ENCODE measurements at places on chromosomes 3 and 15. TPM values are rescaled to one million over a fixed set of nuclear protein-coding genes. Genes with fewer than 3 reads are reported as not detected.
A peak's percentile ranks its signal among the peaks of the same experiment; 100 is the strongest.

Gene LNP1
- 1.6 TPM for total RNA-seq

DNA sequence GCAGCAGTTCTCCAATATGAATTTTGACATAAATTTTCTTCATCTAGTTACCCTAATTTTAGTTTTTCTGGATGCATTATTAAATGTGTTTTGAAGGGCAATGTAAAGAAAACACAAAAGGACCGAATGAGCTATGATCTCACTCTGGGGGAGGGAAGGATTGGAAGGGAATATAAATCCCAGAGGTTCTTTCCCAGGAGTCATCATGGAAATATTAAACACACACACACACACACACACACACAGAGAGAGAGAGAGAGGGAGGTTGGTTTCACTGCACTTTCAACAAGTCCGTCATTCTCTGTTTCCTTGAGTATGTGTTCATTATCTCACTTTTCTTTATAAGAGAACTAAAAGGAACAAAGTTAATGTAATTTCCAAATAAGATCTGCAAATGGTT lies 70.7 kb upstream of the DCBLD2 start:
- no peak for DNase-seq

DNA sequence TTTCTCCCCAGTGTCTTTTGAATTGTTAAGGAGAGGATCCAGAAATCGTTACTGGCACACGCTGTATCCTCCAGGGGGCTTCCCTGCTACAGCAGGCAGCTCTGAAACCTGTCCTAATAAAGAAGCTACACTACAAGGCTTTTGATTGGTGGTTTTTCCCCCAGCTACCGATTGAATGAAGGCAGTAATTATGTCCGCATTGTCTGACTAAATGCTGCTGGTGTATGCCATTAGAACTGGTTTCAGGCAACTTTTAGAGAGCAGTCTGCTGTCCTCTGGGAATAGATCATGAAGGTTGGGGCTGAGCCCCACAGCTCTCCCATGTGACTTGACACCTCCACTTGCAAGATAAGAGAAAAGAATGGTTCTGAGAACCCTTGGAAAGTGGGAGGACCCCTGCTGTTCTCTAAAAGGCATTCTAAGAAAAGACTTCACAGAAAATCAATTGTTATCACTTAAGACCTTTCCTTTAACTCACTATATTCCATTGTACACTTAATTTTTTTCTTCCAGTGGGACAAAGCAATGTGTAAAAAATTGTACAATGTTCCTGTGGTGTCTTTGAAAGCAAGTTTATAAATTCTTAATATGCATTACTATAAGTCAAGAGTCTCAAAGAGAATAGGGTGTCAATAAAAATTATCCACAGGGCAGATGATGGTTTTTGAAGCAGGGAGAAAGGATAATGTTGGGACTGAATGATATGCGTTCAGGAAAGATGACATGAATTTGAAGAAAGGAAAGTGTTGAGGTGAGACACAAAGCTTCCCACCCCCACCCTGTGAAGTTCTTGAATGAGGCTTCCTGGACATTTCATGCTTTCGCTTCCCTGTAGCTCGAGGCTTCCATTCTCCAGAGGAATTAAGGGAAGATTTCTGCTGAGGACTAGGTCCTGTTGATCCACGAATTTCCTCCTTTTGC lies 53.0 kb upstream of the DAZL start:
- DNase-seq: no peak

- peak; percentile 43 for DNase-seq
Measured at GRCh38 chr3:195537995-195538394, 5.1 kb downstream of the PPP1R2 start.

DNA sequence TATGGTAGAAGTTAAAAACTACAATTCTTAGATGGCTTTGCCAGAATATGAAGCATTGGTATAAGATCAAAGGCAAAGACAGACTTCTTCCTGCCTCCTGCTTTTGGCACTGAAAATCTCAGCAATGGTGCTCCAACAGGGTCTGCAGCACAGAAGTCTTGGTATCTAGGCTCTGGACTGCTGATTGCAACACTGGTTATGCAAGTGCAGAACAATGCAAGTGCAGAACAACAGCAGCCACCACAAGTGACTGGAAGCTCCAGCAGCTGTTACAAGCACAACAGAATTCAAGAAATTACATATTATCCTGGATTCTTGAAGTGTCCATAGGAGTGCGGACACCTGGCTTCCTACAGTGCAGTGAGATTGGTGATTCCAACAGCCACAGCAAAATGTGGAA lies 33.7 kb downstream of the ZBTB20 start:
- DNase-seq: no peak
